Hematopoietic multipotent progenitor cell treated with erythropoietin and hydrocortisone succinate and interleukin-3 and kit ligand, for 4 days (in vitro differentiated cells): ENCODE measurements at places on chromosomes 7 and 10.

DNA sequence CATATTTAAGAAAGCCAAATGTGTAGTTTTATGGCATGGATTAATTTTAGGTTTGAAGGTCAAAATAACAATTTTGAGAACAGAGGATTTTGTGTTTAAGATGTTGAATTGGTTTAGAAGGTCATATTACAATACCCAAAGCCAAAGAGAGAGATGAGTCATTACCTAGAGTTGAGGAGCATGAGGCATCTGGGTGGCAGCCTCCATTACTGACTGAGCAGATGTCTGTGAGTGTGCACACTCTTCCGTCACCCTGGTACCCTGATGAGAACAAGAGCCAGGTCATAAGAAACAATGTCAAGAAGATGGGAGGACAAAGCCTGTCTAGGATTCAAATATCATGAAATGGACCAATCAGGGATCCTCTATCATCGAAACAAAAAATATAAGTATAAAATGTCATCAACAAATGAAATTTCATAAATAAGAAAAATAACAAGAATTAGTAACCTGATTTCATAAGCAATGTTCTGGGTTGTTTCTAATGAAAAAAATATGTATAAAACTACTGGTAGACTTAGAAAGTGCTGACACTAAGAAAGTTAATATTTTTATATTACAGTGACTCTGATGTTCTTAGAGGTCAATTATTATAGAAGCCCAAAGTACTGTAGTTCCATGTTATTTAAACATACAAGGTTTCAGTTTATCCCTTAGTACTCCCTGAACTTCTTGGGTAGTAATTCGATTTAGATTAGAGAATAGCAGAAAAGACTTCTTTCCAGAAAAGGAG is 20.0 kb downstream of the CUBN start:
- DNase-seq = no peak

DNA sequence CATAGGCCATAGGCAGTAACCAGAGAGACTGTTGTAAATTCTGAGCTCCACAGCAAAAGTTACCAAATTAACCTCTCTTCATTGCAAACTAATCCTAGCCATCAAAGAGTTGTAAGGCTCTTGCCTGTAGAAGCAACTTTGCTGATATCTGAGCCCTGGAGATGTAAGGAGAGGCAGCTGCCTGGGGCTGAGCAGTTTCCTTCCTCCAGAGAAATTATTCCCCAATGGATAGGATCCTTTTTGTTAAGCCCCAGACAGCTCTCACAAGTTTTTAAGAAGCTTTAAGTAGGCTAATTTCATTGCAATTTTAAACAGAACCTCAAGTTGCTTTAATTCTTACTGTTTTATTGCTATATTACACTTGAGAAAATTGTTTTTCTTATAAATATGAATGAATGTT is 211.1 kb downstream of the GALNT17 start:
- DNase-seq = no peak

GRCh38 chr10:87646192-87646909 is 13.3 kb upstream of the PAPSS2 start:
- DNase-seq = no peak

DNA sequence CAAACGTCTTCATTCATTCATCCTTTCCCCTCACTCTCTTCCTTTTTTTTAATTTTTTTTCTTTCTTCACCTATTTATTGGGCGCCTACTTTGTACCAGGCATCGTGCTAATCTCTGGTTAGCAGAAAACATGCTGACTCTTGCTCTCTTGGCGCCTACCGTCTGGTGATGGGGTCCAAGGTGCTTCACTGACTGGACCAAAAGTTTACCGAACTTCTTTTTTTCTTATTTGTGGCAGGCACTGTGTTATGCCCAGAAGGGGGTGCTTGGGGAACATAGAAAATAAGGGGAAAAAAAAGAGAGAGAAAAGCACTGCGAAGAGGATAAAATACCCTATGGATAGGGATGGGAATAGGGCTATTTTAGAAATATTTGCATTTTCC is 505 bp upstream of the FAM204A start:
- DNase-seq = no peak

GRCh38 chr7:135508883-135509588 is 866 bp downstream of the CNOT4 start:
- peak; percentile 82 for DNase-seq

DNA sequence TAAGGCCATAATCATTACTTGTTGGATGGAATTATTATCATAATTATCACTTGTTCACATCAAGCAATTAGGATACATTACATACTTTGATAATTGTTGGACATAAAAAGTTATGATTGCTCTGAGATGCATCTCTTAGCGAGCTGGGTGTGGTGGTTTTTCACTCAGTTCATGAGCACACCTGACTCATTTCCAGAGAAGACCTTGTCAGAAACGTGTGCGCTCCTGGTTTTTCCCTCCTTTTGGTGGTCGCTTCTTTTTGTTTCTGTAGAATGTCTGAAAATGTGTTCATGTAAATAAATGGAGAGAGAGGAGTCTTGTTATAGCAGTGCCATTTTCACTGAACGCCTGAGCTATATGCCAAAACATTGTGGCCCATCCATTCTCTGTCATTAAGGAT is 141.3 kb downstream of the PAXIP1 start:
- no peak for DNase-seq

- DNase-seq = peak; percentile 78
Measured at GRCh38 chr7:87874066-87874465, 2.1 kb downstream of the SLC25A40 start.
